ENCODE measurements at places on chromosomes 11 and 22. TPM values are rescaled to one million over a fixed set of nuclear protein-coding genes. Genes with fewer than 3 reads are reported as not detected.

DNA sequence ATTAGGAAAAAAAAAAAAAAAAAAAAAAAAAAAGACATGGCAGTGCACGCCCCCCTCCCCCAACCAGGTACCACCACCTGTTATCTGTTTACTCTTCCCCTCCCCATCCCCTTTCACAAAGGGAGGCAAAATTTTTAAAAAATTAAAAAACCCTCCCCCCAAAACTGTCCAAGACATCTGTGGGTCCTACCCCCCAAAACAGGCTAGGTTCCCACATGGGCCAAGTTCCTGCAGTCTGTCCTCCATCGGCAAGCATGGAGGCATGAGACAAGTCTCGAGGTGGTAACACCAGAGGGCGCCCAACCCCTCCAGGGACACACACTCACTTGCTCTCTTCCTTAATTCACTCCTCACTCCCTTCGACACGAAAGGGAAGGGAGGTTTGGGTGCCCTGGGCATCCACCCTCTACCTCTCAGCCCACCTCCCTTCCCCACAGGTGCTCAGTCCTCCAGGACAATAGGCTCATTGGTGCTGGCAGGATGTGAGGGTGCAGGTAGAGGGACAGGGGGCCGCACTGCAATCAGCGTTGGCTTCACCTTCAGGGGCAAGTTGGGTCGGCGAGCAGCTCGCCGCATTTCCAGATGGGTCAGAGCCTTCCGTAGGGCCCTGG, 2.2 kb upstream of the TUT1 start:
- DNase-seq = peak; percentile 71

Gene KRTAP5-9
- not detected for polyA plus RNA-seq

Gene C22orf31
- 1.7 TPM for polyA plus RNA-seq

GRCh38 chr11:12149672-12150225, 39.4 kb downstream of the MICAL2 start:
- DNase-seq = no peak

- no peak for DNase-seq
Observed at GRCh38 chr11:124543554-124543953, at the start of gene OR8B12. Gene OR8B12, minus strand, starts transcription at chr11:124543654. Its CDS starts 0 bp downstream, at chr11:124543654.

DNA sequence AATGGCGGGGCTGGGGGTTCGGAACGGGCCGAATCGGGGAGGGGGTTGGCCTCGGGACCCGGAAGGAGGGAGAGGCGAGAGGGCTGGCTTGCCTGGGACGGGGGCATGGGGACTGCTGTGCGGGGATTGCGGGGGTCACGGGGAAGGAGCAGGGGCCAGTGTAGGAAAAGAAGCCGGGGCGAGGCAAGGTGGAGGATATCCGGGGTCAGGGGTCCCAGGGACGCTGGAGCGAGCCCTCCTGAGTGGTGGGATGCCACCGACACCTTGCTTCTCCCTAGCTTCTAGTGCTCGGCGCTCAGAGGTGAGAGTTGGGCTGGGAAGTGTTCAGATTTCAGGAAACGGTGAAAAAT, 426 bp upstream of the GDPD5 start:
- peak; percentile 17 for DNase-seq

- peak; percentile 73 for DNase-seq
Observed at GRCh38 chr22:24189249-24190158, 8.2 kb downstream of the SUSD2 start.

DNA sequence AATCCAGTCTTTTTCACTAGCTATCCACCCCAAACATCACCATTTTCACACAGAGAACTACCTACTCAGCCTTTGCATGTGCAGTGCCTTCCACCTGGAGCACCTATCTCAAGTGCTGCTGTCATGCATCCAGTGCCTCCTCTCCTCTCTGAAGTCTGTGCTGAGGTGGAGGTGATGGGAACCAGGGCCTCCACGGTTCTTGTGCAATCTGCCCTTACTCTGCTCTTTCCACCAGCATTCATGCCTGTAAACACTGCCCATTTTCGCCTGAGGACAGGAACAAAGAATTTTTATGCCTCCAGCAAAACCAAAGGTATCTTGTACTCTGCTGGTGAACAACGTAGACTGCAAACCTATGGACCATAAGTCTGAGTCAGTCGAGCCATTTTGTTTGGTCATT, 27.0 kb downstream of the PITPNB start:
- no peak for DNase-seq

Gene MUC2
- polyA plus RNA-seq = 0.03 TPM

DNA sequence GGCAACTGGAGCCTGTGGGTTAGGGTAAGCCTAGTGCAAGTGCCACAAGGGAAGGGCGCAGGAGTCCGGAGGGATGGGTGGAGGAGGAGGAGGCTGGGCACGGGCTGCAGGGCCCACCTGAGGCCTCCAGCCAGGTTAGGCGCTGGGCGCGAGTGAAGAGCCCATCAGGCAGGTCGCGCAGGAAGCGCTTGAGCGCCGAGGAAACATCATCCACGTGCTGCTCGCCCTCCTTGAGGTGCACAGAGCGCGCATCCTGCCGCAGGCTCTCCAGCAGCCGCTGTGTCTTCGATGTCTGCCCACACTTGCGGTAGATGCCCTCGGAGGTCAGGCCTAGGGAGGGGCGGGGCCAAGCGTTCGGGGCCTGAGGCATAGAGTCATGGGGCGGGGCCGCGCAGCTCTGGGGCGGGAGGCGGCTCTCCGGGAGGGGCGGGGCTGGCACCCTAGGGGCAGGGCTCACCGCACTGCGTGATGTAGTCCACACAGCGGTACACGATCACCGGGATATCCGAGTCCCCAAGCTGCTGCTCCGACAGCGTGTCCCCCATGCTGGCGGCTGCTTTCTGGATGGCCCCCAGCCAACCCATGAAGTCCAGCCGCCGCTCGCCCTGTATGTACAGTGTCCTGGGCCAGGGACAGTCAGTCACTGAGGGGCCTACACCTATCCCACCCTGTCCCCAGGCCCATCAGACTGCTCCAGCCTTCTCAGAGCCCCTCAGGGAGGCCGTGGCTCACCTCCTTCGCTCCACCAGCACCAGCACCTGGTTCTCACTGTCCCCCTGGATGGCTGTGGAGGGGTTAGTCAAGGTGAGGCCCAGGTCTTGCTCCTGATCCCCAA, 22.9 kb upstream of the PDE2A start:
- no peak for DNase-seq

Data from muscle of back (tissue), 13 donors.